Articular chondrocyte of knee joint (primary cell): ENCODE measurements at places on chromosomes 12 and 14. TPM values are rescaled to one million over a fixed set of nuclear protein-coding genes. Genes with fewer than 3 reads are reported as not detected.

Gene RPL10L
- not detected in 2 replicates for total RNA-seq

Gene CLEC4C
- not detected in 2 replicates for total RNA-seq

Gene NUAK1
- total RNA-seq = 5.7 and 6.3 TPM in 2 replicates

Gene BMP4
- 45.2 and 73.5 TPM in 2 replicates for total RNA-seq

Gene LGR5
- total RNA-seq = 22.9 and 37.0 TPM in 2 replicates
